Suppressor macrophage treated with lipopolysaccharide for 4 hours (primary cell): ENCODE measurements at places on chromosomes 1 and 21.
A peak's percentile ranks its signal among the peaks of the same experiment; 100 is the strongest.

DNA sequence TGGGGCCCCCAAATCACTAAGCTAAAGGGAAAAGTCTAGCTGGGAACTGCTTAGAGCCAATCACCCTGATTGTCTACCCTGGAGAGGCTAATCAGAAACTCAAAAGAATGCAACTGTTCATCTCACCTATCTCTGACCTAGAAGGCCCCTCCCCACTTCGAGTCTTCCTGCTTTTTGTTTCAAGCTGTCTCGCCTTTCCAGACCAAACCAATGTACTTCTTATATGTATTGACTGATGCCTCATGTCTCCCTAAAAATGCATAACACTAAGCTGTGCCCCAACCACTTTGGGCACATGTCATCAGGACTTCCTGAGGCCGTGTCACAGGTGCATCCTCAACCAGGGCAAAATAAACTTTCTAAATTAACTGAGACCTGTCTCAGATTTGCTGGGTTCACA lies 209.5 kb downstream of the APP start:
- DNase-seq, result no peak

DNA sequence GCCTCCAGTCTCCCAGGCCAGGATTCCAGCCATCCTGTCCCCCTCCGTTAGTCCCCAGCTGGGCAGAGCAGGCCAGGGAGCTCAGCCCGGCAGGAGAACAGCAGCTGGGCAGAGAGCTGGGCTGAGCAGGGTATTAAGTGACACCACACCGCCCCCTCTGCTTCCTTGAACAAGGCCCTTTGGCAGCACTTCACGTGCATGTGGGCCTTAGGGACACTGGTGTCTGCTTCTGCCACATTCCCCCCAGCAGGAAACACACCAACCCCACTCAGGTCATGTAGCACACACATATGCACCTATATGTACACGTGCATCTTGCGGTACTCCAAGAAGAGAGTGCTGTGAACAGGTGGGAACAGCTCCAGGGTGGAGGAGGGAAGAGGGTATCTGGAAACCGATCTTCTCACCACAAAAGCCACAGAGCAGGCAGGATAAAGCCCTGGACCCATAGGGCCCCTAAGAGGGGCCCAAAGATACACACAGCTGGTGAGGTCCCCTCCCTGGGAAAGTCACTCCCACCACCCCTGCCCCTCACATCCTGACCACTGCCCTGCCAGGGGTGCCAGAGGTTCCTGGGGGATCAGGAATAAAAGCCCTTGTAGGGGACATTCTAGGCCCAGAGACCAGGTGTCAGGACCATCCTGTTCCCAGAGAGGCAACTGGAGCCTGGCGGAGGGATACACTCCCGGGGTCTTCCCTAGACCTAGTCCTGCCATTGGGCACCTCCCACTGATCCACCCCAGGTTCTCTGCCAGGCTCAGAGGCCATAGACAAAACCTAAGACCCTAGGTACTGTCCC lies 4.5 kb downstream of the EPHA2 start:
- no peak for DNase-seq

DNA sequence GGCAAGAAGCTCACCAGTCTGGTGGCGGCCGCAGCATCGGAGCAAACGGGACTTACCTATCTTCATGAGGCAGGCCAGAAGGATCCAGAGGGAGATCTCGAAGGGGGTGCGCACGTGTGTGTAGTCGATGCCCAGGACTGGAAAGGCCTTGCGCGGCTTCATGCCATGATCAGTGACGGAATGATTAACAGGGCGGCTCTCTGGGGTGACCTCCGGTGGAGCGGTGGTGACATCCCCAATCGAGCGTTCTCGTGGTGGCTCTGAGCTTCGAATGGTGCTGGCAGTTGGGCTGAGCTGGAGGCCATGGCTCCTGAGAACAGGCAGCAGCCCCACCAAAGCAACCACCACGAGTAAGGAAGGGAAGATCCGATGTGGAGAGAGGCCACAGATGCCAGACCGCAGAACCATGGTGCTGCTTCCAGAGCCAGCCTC lies 982 bp downstream of the SLC9A1 start:
- no peak for DNase-seq

GRCh38 chr1:11335417-11336056 lies 62.5 kb downstream of the UBIAD1 start:
- DNase-seq, result no peak

DNA sequence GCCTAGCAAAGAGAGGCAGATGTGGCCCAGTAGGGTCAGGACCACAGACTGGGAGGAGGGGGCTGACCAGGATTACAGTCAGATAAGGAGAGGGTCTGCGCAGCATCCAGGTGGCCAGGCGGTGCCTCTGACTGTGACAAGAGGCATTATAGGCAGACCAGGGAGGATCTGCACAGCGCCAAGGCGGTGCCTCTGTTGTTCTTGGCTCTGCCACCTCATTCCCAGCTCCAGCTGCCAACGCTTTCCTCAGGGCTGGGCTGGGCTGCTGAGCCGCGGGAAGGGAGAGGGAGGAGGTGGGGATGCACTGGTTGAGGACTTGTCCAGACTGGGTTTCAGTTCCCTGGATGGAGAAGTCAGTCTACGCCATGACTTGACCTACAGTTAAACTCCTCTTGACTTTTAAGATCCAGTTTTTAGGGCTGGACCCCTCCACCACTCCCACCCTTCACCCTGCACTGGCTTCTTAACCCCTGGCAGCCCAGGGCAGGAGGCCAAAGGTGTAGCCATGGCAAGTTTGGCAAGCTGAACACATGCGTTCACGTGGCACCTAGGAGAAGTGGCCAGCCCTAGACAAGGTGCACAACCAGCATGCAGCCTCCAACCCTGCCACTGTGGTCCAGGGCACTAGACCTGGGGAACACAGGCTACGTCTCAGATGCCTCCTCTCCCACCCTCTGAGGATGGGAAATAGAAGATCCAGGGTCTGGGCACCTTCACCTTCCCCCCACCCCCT lies 4.5 kb upstream of the CRABP2 start:
- DNase-seq, result no peak

GRCh38 chr21:45894450-45894825 lies 87.1 kb upstream of the COL6A1 start:
- no peak for DNase-seq

DNA sequence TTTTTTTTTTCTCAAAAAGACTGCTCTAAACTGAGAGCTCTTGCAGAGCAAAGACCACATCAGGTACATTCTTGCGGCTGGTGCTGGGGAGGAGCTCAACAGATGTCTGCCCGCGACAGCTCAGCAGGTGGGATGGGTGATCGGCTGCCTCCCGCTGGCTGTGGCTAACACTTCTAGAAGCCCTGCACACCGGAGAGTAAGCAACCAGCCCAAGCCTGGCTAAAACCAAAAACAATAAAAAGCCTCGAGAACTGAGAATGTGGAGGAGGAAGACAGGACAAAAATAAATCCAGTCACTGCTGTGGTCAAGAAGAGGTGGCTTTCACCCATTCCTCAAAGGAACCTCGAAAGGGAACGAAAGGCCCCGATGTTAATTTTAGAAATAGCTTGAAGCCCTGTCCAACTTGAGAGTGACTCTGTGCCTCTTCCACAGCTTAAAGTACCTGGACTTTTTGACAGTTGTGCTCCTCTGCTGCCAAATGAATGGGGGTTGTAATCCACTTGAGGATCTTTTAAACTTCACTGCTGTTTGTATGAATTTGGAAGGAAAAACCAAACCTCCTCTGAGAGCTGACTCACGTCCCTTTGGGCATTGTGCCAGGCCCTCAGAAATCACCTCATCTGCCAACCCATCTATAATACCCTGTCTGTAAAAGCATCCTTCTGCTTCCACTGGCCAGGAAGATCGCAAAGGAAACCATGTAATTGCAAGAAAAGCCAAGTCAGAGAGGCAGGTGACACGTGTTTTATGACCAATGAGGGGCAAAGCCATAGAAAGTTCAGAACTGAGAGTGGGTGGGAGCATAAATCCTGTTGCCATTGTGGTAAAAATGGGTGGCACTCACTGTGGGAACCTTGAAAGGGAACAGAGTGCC lies 78.6 kb downstream of the KCNN3 start:
- peak; percentile 33 for DNase-seq

DNA sequence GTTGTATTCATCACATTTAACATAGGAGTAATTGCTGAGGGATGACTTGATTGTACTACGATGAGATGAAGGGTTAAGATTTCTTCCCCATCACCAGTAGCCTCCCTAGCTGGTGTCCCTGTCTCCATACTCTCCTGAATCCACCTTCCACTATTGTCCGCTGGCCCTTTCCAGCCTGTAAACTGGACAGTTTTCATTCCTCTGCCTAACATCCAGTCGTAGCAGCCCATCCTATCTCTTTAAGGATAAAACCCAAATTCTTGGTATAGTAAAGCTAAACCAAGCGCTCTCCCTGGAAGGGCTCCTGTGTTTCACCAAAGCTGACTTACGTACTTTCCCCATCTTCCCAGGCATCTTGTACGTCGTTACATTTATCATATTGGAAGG lies 670 bp downstream of the COX20 start:
- no peak for DNase-seq

- no peak for DNase-seq
These were observed 7.5 kb downstream of the DISP3 start for GRCh38 chr1:11486231-11487009.

- no peak for DNase-seq
These were observed 54.7 kb downstream of the ELK4 start for GRCh38 chr1:205576805-205577761.

- DNase-seq, result no peak
These were observed 5.4 kb downstream of the MEX3A start for GRCh38 chr1:156076609-156077429.

- DNase-seq, result no peak
These were observed 225.4 kb downstream of the TRABD2B start for GRCh38 chr1:47771751-47772150.

- peak; percentile 39 for DNase-seq
These were observed 1109.3 kb upstream of the B3GALT2 start for GRCh38 chr1:194295685-194296084.

DNA sequence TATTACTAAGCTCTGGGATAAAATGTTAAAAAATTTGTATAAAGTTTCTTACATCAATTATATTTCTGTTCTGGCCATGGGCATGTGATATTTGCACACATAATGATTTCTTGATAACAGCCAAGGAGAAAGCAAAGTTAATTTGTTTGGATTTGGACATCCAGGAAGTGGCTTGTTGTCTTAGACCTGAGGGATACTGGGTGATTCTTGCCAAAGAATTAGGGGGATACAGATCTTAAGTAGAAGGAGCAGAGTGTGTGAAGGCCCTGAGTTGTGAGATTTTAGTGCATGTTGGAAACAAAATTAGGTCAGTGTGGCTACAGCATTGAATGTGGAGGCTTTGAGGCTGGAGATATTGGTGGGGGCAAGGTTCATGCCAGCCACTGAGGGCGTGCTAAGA lies 65.6 kb downstream of the NCAM2 start:
- DNase-seq, result no peak

GRCh38 chr1:202624781-202625108 lies 85.5 kb downstream of the SYT2 start:
- no peak for DNase-seq

GRCh38 chr21:16570856-16571255 lies 841.1 kb downstream of the USP25 start:
- DNase-seq, result no peak

DNA sequence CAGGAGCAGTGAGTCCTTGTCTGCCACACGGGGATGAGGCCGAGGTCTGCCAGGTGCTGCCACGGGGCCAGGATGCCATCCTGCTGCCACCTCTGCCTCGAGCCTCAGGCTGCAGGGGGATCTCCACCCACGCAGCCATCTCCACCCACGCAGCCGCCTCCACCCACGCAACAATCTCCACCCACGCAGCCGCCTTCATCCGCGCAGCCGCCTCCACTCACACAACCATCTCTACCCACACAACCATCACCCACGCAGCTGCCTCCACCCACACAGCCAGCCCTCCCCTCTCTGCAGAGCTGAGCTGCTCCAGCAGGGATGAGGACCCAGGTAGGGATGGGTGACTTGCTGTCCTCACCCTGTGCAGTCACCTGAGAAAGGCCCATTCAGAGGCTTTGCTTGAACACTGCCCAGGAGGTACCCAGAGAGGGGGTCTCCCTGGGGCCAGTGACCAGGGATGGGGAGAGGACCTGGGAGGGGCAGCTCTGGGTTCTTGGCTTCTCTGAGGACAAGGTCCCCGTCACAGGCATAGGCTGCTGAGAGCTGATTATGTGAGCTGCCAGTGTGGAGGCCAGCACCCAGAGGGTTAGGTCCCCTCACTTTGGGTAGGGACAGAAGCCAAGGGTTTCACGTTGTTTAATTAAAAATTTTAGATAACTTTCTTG lies 46.6 kb upstream of the TTC34 start:
- no peak for DNase-seq

DNA sequence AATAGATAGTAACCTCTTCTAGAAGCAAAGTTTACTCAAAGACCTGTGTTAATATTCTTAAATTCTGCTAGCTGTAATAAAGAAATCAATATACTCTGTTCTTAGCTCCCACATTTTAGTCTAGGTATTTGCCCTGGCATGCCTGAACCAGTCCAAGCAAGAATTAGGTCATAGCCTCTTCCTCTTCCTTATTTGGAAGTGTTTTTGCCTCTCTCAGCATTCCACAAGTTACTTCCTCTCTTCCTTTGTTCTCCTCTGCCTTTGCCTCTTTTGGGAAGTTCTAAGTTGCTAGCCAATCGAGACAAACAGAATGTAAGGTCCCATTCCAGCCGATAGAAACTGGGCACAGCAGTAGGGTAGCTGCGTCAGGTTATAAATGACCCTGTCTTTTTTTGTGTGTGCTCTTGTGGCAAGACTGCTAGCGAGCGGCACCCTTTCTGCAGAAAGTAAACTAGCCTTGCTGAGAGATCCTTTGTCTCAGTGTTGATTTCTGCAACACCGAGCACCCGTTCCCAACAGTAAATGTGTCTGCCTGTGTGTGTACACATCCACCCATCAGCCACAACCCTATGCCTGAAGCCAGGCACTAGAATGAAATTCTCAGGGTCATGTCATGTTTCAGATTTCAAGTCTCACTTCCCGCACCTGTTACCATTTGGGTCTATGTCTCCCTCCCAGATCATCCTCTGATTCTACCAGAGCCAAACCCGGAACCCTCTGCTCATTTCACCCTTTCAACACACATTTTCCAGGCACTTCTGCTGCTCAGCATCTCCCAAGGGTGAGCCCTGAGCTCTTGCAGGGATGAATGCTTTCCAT lies 37.5 kb downstream of the LRRC3 start:
- no peak for DNase-seq

GRCh38 chr1:76857973-76858372 lies 9.3 kb upstream of the ST6GALNAC5 start:
- DNase-seq, result no peak

DNA sequence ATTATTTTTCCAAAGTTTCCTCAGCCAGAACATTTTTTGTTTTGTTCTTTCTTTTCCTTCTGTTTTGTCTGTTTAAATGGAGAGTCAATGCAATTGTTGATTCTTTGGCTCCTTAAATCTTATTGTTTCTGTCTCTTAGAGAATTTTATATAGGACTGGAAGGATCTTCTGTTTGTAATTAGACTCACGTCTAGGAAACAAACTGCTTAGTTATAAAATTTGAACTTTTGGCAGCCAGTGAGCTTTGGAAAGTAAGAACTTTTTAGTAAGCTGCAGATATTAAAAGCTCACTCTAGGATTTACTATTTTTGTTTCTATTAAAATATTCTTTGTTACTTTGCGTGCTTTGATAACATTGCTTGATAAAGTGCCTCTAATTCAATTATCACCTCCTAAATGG lies 109.8 kb upstream of the HNRNPU start:
- DNase-seq, result no peak
